CD4-positive, alpha-beta memory T cell (primary cell): ENCODE measurements at places on chromosomes 6 and 20.

DNA sequence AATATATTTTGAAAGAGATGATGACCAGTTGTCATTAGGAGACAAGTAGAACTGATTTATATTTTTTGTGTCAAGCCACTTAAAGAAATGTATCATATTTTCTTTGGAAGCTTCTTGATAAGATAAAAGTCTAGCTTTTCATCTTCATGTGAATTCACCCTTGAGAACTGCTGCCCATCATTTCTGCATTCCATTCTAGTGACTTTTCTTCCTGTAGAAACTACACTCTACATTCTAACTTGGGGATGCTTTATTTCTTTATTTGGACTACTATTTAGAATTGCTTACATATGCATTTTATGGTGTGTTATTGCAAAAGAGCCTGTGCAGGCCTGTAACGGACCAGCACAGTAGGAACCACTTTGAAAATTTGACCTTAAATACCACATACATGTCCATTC, 335.0 kb upstream of the KCNQ5 start:
- DNase-seq: no peak

DNA sequence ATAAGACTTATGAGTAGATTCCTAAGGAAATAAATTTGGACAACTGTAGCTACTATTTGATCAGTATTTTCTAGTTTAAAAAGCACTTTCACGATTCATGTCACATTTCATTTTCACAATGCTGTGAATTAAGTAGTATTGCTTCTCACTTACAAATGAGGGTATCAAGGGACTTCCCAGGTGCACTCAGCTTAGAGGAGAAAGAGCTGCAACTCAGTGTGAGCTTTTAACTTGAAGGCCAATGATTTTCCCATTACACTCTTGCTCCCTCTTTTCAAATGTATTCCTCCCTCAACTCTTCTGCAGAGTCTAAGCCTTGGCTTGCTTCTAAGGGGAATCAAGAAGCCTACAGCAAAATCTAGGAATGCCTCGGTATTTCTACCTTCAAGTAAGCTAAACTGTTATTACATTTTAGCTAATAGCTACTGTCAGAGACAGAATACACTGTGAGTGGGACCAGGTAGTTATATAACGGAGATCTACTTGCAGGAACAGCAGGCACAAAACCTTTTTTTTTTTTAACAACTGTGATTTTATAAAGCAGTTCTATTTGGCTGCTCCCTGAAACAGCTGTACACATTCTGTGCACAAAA, 339.0 kb downstream of the SYNE1 start:
- no peak for DNase-seq

- no peak for DNase-seq
Measured at GRCh38 chr6:22041797-22042480, 254.9 kb downstream of the PRL start.

- DNase-seq: peak; percentile 32
Measured at GRCh38 chr20:50471231-50471630, 39.0 kb upstream of the PTPN1 start.

DNA sequence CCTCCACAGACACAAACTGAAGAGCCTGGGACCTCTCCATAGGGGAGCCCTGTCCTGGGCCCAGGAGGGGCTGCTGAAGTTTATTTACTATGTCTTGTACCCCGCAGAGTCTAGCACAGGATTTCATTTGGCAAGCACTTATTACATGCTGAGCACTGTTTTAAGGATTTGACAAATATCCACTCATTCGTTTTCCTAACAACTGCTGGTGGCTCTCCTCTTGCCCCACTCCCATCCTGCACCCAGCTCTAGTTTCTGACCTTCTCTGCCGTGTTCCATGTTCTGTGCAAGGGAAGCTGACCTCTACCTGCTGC, 127.0 kb upstream of the MAFB start:
- DNase-seq: no peak

- no peak for DNase-seq
Measured at GRCh38 chr20:17381724-17382123, 149.5 kb downstream of the BFSP1 start.

GRCh38 chr6:11404081-11404480, 133.5 kb upstream of the TMEM170B start:
- no peak for DNase-seq

- DNase-seq: no peak
Measured at GRCh38 chr6:169632841-169633240, 69.0 kb downstream of the WDR27 start.

DNA sequence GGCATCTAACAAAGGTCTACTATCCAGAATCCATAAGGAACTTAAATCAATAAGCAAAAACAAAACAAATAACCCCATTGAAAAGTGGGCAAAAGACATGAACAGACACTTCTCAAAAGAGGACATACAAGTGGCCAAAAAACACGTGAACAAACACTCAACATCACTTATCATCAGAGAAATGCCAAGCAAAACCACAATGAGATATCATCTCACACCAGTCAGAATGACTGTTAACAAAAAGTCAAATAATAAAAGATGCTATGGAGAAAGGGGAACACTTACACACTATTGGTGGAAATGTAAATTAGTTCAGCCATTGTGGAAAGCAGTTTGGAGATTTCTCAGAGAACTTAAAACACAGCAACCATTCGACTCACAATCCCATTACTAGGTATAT, 19.4 kb upstream of the VNN1 start:
- no peak for DNase-seq

DNA sequence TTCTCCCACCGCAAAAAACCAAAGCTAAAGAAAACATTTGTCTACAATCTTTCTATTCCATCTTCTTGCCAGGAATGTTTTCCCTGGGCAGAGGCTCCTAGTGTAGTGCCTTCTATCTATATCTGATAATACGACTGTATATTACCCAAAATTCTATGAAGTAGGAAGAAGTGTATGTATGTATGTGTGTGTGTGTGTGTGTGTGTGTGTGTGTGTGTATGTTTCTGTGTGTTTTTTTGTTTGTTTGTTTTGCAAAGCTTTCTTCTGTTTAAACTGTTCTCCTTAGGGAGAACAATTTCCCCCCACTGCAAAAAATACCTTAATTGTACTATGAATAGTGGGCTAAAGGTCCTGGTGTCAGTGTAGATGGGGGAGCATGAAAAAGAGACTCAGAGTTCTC, 312.6 kb upstream of the CITED2 start:
- DNase-seq: no peak

- DNase-seq: no peak
Measured at GRCh38 chr20:38812709-38813573, 7.4 kb downstream of the PPP1R16B start.

DNA sequence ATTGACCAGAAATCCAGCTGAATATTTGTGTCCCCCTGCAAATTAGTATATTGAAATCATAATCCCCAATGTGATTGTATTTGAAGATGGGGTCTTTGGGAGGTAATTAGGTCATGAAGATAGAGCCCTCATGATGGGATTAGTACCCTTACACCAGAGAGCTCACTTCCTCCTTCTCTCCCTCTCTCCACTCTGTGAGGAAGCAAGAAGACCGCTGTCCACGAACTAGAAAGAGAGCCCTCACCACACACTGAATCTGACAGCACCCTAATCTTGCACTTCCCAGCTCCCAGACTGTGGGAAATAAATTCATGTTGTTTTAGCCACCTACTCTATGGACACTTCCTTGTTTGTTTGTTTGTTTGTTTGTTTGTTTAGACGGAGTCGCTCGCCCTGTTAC, 11.9 kb upstream of the PLAGL1 start:
- DNase-seq: no peak

DNA sequence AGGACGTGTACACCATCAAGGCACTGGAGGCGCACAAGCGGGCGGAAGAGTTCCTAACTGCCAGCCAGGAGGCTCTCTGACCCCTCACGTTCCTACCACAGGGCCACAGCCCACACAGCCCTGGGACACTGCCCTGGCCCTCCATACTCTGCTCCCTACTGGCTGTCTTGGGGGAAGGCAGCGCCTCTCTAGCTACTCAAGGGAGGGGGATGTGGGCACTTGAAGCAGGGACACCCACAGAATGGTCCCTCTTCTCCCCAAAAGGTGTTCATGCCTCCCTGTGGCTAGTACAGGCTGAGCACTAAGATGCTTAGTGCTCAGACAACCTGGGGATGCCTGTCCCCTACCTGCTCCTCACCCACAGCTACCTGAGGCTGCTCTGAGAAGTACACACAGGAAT, 2.5 kb downstream of the MEA1 start:
- no peak for DNase-seq

DNA sequence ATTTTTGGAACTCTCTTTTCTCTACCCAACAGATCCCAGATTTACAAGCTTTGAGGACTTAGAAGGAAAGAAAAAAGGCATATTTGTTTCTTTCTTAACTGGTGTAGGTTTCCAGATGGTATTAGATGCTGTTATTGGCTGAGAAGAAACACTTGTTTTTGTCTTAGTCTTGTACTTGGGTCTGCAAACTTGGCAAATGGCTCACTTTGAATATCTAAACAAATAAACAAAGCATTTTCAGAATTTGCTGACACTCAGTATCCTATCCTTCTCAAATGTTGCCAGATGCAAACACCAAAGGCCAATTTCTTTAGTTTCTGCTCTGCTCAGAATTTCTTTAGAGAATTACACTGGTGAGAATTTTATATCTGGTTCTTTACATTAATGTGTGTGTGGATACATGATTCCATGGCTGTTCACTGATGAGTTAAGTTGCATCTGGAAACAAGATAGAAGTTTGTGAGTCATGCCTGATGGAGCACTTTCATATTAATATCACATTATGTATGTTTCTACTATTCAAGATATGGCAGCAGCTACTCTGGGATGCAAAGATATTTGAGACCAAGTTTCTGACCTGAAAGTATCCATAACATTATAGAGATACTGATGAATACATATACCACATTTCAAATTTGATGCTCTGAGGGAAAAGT, 43.7 kb upstream of the CEP162 start:
- no peak for DNase-seq

GRCh38 chr6:22751223-22751622, 181.9 kb downstream of the HDGFL1 start:
- no peak for DNase-seq

GRCh38 chr6:97059473-97059872, 134.9 kb downstream of the KLHL32 start:
- peak; percentile 22 for DNase-seq

GRCh38 chr20:8800089-8800488, 268.8 kb upstream of the PLCB4 start:
- DNase-seq: no peak

DNA sequence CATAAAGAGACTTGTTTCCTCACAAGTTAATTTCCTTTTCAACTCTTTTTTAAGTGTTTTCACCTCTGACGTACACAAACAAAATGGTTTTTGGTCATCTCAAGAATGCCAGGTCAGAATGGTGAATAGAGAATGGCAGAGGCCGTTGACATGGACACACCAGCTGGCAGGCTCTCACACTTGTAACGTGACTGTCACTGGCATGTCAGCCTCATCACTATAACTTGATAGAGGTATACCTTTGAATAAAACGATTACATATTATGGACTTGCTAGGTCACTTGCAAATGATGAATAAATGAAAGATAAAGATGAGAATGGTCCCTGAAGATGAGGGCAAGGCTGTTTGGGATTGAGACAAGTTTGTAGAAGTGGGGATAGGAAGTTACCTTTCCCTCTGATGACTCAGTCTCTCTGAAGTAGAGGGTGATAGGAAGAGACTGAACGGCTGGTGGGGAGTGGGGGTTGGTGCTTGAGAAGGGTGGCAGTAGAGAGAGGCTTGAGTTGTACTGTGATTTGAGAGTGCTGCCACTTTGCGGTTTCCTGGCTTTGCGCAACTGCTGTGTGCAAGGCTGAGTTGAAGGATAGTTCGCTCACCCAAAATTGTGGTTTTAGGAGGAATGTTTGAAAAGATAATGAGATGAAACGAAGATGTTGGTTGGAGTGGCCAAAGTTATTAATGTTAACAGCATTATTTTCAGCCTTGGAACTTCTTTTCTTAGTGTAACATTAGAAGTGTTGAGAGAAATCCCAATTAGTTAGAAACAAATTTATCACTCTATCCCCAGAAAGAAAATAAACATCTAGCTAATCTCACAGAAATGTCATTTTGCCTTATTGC, 30.3 kb downstream of the TBPL1 start:
- peak; percentile 68 for DNase-seq

- no peak for DNase-seq
Measured at GRCh38 chr6:112221981-112222852, 32.1 kb downstream of the LAMA4 start.

GRCh38 chr6:77401231-77401630, 62.1 kb downstream of the HTR1B start:
- DNase-seq: no peak

DNA sequence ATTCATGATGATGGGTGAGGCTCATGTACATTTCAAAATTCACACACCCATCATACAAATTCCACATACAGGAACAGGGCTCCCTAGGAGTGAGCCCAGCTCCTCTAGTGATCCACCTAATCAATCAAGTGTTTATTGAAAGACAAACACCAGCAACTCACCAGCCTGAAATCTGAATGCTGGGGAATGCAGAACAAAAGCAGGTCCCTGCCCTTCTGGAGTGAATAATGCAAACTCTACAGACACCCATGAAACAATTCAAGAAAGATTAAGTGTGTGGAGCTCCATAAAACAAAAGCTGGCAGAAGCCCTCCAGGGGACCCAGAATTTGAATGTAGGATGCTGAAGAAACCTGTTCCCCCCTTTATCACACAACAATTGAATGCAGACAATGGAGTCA, 396.7 kb upstream of the JARID2 start:
- no peak for DNase-seq

GRCh38 chr6:96898241-96898851, 655 bp upstream of the NDUFAF4 start:
- DNase-seq: no peak

DNA sequence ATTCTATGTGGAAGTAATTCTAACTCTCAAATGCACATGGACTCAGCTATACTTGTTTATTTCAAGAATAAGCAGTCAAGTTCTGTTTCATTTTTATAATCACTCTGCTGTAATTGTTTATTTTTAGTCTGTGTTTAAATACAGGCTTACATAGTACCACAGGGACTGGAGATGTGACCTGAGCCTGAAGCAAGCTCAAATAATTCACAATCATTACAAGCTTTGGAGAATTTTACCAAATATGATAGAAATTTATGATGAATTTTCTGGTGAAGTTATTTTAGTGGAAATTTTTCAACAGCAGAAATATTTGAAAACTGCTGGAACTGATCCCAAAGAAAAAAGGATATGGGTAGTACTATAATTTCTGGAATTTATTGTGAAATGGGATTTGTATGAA, 41.6 kb upstream of the DSE start:
- DNase-seq: no peak

DNA sequence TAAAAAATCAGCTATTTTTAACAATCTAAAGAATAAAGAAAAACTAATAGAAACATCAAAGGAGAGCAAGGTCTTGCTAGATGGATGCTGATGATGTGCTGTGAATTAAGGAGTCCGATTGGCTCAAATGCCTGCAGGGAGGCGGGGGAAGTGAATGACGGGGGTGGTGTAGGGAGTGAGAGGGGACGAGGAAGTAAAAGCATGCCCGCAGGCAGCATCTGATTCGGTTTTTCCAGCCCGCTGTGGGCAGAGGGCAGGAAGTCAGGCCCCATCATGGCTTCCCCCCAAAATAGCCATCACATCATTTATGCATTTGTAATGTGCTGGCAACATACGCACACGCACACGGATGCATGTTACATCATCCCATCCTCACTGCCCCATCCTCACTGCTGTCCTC, 10.3 kb downstream of the RSPO4 start:
- no peak for DNase-seq

GRCh38 chr6:25336996-25337395, 57.8 kb downstream of the CARMIL1 start:
- no peak for DNase-seq

GRCh38 chr20:56202493-56203077, 45.9 kb upstream of the MC3R start:
- no peak for DNase-seq

GRCh38 chr6:142886431-142887170, 58.4 kb downstream of the HIVEP2 start:
- peak; percentile 55 for DNase-seq

GRCh38 chr6:2876210-2877056, 26.7 kb downstream of the SERPINB9 start:
- DNase-seq: no peak
